Activated T-cell treated with anti-CD3 and anti-CD28 coated beads for 48 hours (primary cell): ENCODE measurements at places on chromosomes 7 and 10.

DNA sequence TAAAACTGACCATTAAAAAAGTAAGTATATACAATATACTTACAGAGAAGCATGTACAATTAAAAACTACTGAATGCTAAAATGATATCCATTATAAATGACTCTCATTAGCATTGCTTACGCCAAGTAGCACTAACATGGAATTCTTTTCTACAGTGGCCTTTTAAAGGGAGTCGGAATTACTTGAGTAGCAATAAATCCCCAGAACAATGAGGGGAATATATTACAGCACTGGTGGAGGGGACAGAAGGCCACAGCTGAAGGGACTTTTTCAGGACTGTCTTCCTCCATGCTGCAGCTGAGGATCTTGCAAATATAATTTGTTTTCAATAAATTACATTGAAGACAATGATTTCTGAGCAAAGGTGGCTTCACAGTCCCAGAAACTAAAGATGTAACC, 97.0 kb downstream of the ALOX5 start:
- no peak for DNase-seq

GRCh38 chr7:121187222-121187621, 141.6 kb upstream of the WNT16 start:
- DNase-seq = no peak

GRCh38 chr10:117663750-117664149, 121.2 kb downstream of the EMX2 start:
- DNase-seq = no peak

GRCh38 chr10:93751832-93752231, 5.9 kb upstream of the LGI1 start:
- DNase-seq = no peak

DNA sequence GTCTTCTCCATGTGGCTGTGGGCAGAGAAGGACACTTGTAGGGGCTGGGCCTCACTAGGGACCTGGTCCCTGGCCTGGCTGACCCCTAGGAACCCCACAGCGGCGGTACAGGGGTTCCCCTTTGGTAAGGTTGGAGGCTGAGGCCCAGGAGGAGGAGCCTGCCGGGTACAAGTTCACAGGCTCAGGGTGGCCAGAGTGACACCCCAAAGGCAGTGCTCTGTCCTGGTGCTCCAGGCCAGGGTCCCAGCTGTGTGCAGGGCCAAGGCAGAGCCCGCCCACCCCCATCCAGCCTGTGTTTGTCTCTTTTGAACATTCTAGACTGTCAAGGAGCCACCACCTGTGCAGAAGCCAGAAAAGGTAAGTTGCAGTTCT, 23.3 kb downstream of the ANTXRL start:
- DNase-seq = no peak

GRCh38 chr10:23055424-23056185, 39.8 kb upstream of the MSRB2 start:
- no peak for DNase-seq

DNA sequence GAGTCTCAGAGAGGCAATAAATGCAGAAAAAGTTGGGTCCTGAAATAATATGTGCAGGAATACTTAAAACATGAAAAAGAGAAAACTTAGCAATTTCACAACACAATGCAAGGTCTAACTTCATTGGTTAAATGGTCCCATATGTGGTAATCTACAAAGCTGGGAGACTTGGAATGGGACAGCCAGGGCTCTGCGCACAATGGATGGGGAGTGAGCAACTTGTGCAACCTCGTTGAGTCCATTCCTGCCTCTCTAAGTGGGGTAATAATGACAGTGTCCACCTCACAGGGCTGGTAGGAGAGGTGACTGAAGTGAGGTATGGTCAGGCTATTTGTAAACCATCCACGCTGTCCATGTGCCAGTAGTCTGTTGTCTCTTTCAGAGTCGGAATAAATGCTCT, 11.8 kb upstream of the EMX2 start:
- no peak for DNase-seq

- no peak for DNase-seq
These were observed 34.1 kb downstream of the PTPRE start for GRCh38 chr10:127940866-127941640.

DNA sequence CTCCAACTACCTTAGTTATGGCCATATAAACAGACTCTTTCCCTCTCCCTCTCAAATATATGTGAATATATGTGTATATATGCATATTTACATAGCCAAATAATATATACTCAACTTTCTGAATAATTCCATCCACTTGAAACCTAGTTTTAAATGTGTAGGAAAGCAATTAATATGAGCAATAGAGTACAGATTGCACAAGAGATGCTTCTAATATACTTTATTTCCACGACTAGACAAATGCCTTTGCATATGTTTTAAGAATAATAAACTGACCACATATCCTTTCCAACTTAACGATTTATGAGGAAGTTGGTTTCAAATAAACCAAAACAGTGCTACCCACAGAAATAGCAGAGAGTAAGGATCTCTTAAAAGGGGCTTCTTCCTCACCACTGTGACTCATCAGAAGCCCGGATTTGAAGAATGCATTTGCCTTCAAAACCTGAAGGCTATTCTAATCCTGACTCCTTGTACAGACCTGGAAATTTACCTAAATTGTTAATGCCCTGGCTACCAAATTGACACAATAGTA, 266.3 kb downstream of the AHR start:
- DNase-seq = no peak

DNA sequence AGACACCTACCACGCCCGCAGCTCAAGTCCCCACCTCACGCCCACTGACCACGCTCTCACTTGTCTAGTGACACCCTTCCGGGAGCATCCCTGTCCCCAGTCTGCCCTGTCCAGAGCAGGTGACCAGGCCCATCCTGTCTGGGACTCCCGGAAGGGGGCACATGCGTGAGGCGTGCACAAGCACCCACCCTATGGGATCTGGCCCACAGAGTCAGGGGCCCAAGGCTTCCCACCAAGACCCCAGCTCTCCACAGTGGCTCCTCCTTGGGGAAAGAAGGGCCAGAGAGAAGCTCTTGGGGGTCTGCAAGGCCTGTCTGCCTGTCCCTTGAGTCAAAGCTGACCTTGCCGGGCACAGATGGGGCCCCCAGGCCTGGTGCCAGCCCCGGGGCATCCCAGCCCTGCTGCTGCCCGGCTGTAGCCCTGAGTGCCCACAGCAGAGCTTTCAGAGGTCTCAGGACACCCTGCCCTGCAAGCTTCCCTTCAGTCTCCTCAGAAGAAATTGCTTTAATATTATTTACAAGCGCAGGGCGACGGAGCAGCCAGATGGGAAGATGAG, 195.0 kb downstream of the ELFN1 start:
- DNase-seq = no peak
